ENCODE measurements at places on chromosomes 4 and X. TPM values are rescaled to one million over a fixed set of nuclear protein-coding genes. Genes with fewer than 3 reads are reported as not detected.

GRCh38 chr4:55866290-55866907 lies 13.0 kb downstream of the EXOC1 start:
- peak; percentile 88 for DNase-seq
- no peaks in the 10 kb centered on the region for H3K27me3 ChIP-seq
- H3K36me3 ChIP-seq, result peaks cover 3% of the 10 kb centered on the region
- no peak overlapping the region for H3K4me3 ChIP-seq

DNA sequence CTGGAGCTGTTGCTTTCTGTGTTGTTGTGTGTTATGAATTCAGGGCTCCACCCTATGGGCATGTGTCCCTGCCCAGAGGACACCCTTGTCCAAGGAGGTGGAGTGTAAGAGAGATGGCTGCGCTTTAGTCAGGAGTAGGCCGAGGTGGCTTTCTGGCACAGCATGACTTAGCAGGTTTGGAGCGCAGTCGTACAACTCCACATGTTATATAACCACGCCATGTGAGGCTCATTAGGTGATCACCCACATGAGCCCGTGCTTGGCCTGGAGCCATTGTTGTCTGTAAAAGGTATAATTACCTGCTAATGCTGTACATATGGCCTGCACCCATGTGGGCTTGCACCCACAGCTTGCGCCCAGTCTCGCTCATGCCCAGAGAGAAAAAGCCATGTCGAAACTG lies 15.8 kb upstream of the ANAPC4 start:
- DNase-seq, result no peak
- H3K36me3 ChIP-seq, result no peaks in the 10 kb centered on the region
- no peak overlapping the region for H3K27ac ChIP-seq
- no peaks in the 10 kb centered on the region for H3K4me1 ChIP-seq
- H3K27me3 ChIP-seq, result no peaks in the 10 kb centered on the region

DNA sequence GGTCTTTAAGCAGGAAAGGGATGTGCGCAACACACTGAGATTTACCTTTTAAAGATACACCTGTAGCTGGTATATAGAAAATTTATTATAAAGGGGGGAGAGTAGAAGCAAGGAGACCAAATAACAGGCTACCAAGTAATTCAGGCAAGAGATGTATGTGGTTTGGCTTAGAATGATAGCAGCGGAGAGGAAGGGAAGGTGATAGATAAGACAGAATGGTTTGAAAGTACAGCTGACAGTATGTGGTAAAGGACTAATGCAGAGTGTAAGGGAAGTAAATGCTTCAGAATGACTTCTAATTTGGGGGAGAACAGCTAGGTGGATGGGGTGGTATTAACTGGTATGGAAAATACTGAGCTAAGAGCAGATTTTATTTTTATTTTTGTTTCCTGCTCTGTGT lies 308.9 kb downstream of the ANTXR2 start:
- no peak overlapping the region for H3K4me3 ChIP-seq
- H3K4me1 ChIP-seq, result no peaks in the 10 kb centered on the region
- no peaks in the 10 kb centered on the region for H3K27me3 ChIP-seq
- H3K27ac ChIP-seq, result no peak overlapping the region
- DNase-seq, result no peak
- no peaks in the 10 kb centered on the region for H3K36me3 ChIP-seq

- H3K4me1 ChIP-seq, result peaks cover 12% of the 10 kb centered on the region
- no peak overlapping the region for H3K27ac ChIP-seq
- H3K36me3 ChIP-seq, result no peaks in the 10 kb centered on the region
- H3K27me3 ChIP-seq, result no peaks in the 10 kb centered on the region
- H3K4me3 ChIP-seq, result no peak overlapping the region
Measured at GRCh38 chr4:185379326-185380295, 16.1 kb downstream of the LRP2BP start.

- no peaks in the 10 kb centered on the region for H3K4me1 ChIP-seq
- no peaks in the 10 kb centered on the region for H3K36me3 ChIP-seq
- no peaks in the 10 kb centered on the region for H3K27me3 ChIP-seq
Measured at GRCh38 chrX:20181598-20182329, 40.1 kb upstream of the EIF1AX start.

GRCh38 chr4:94759767-94760211 lies 2.0 kb downstream of the BMPR1B start:
- H3K27me3 ChIP-seq, result no peaks in the 10 kb centered on the region
- H3K27ac ChIP-seq, result no peak overlapping the region
- H3K4me1 ChIP-seq, result peaks cover 8% of the 10 kb centered on the region
- DNase-seq, result no peak
- H3K4me3 ChIP-seq, result no peak overlapping the region

DNA sequence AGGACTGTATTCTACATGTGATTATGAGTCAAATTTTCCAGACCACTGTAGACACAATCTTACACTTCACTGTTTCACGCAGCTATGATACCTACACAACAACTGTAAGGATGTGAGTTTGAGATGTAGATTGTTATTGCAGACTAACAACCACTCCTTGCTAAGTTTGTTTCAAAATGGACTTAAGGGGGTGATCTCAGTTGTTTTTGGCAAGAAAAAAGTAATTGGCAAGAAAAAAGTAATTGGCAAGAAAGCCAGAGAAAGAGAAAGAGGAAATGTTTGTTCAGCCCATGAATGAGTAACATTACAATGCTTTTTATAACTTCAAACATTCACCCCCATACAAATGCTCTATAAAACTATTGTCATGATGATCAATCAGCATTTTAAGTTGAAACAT lies 466.4 kb downstream of the DMD start:
- H3K27me3 ChIP-seq, result no peaks in the 10 kb centered on the region
- H3K4me1 ChIP-seq, result peaks cover 5% of the 10 kb centered on the region
- no peaks in the 10 kb centered on the region for H3K36me3 ChIP-seq
- H3K4me3 ChIP-seq, result no peak overlapping the region
- no peak overlapping the region for H3K27ac ChIP-seq

DNA sequence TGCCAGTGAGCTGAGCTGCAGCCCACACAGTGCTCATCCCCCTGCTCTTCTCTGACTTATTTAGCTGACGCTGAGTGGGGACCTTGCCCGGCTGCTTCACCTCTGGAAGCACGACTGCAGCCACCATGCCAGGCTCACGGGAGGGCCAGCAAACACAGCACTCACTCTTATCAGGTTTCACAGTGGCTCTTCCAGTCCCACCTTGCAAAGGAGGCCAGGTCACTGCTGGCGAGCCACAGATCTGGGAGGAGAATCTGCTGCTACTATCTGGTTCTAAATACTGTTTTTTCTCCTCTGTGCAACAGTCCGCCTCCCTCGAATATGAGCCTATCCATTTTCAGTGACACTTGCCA lies 6.7 kb upstream of the SPON2 start:
- H3K27me3 ChIP-seq, result peaks cover 13% of the 10 kb centered on the region
- no peak for DNase-seq
- H3K27ac ChIP-seq, result no peak overlapping the region

GRCh38 chrX:18288716-18289115 lies 65.8 kb downstream of the SCML2 start:
- no peak overlapping the region for H3K27ac ChIP-seq
- no peak for DNase-seq
- no peak overlapping the region for H3K4me3 ChIP-seq

DNA sequence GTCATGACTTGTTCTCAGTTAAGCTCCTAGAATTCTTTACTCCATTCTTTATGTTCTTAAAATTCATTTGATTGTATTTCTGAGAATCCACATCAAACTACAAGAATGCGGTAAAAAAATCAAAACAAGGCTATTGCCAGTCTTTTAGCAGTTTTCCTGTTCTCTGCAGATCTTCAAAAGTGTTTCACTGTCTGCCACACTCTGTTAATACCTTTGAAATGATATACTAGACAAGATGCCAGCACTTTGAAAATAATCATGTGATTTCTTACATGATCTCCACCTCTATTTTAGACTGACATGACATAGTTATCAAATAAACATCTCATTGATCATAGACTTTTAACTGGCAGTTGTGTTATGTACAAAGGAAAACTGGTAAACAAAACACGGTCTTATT lies 30.1 kb upstream of the GPRIN3 start:
- H3K27me3 ChIP-seq, result peaks cover 8% of the 10 kb centered on the region
- H3K36me3 ChIP-seq, result no peaks in the 10 kb centered on the region
- H3K27ac ChIP-seq, result no peak overlapping the region

- H3K36me3 ChIP-seq, result no peaks in the 10 kb centered on the region
- H3K4me3 ChIP-seq, result peak overlapping the region; percentile 61
- no peaks in the 10 kb centered on the region for H3K27me3 ChIP-seq
- H3K27ac ChIP-seq, result peak overlapping the region; percentile 96
- no peaks in the 10 kb centered on the region for H3K4me1 ChIP-seq
Measured at GRCh38 chrX:155027509-155028066, 944 bp downstream of the FUNDC2 start.

GRCh38 chrX:109890910-109891502 lies 111.9 kb upstream of the TMEM164 start:
- no peaks in the 10 kb centered on the region for H3K36me3 ChIP-seq
- H3K27ac ChIP-seq, result no peak overlapping the region
- no peaks in the 10 kb centered on the region for H3K4me1 ChIP-seq
- DNase-seq, result peak; percentile 53
- H3K27me3 ChIP-seq, result no peaks in the 10 kb centered on the region

GRCh38 chr4:187286525-187286924 lies 562.9 kb upstream of the FAT1 start:
- H3K4me1 ChIP-seq, result no peaks in the 10 kb centered on the region
- no peak overlapping the region for H3K27ac ChIP-seq

DNA sequence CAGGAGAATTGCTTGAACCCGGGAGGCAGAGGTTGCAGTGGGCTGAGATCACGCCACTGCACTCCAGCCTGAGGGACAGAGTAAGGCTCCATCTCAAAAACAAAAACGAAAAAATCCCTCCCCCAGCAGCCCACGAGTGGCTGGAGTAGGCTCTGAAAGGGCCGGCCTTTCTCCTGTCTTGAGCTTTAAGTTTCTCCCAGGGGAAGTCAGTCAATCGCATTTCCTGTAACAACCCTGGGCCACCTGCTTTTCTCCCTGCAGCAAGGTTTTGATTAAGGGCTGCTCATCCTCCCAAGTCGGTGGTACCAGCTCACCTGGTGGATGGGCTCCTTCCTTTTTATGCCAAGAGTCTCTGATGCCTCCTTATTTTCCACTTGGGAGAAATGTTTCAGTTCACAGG lies 2.0 kb upstream of the NYX start:
- H3K36me3 ChIP-seq, result no peaks in the 10 kb centered on the region
- no peak overlapping the region for H3K4me3 ChIP-seq
- no peak overlapping the region for H3K27ac ChIP-seq
- peaks cover 2% of the 10 kb centered on the region for H3K4me1 ChIP-seq
- DNase-seq, result no peak

DNA sequence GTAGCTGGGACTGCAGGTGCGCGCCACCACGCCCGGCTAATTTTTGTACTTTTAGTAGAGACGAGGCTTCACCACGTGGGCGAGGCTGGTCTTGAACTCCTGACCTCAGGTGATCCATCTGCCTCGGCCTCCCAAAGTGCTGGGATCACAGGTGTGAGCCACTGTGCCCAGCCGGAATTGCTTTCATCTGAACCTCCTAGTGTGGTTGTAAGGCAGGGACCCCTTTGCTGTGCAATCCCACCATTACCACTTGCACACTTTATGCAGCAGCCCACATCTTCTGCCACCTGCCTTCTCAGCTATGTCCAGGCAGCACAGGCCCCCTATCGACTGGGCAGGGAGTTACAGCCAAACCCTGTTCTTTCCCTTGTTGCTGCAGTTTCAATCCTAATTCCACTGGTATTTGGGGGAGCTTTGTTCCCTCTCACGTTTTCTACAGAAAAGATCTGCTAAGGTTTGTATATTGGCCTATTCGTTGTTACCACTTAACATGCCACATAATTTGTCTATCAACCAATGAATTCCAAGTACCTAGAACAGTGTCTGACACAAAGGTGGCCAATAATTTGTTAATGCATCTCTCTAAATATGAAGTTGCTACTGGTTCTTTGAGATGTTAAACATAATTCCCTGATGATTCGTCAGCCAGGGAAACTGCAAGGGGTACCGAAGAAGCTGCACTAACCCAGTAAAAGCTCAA lies 6.5 kb downstream of the RPL39 start:
- peaks cover 16% of the 10 kb centered on the region for H3K4me1 ChIP-seq
- peak; percentile 23 for DNase-seq
- H3K4me3 ChIP-seq, result no peak overlapping the region
- H3K27me3 ChIP-seq, result no peaks in the 10 kb centered on the region
- peaks cover 4% of the 10 kb centered on the region for H3K36me3 ChIP-seq

DNA sequence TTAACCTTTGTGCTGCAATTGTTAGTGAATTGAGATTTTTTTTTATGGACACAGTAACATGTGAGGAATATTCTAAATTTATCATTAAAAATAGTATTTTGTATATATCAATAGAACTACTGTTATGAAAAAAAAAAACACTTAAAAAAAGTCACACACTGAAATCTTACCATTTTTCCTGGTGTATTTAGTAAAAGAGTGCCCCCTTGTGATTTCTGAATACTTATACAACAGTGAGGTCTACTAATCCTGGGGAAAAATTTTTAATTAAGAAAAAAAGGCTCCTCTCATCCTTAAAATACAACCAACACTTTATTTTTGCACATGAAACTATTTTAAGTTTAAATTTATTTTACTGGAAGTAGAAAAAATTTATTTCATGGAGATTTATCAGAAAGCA lies 56.4 kb upstream of the SPOCK3 start:
- peak; percentile 11 for DNase-seq
- no peak overlapping the region for H3K4me3 ChIP-seq
- H3K4me1 ChIP-seq, result no peaks in the 10 kb centered on the region
- H3K36me3 ChIP-seq, result no peaks in the 10 kb centered on the region
- H3K27me3 ChIP-seq, result no peaks in the 10 kb centered on the region

- no peak overlapping the region for H3K4me3 ChIP-seq
- H3K27ac ChIP-seq, result no peak overlapping the region
- H3K27me3 ChIP-seq, result no peaks in the 10 kb centered on the region
- no peaks in the 10 kb centered on the region for H3K4me1 ChIP-seq
- DNase-seq, result no peak
Measured at GRCh38 chr4:86452422-86452891, 92.6 kb upstream of the MAPK10 start.

GRCh38 chrX:67544281-67545035 lies 637 bp downstream of the AR start:
- H3K27ac ChIP-seq, result no peak overlapping the region
- no peaks in the 10 kb centered on the region for H3K27me3 ChIP-seq
- H3K4me3 ChIP-seq, result peak overlapping the region; percentile 72

GRCh38 chrX:86604607-86605006 lies 456.4 kb downstream of the DACH2 start:
- no peak for DNase-seq
- H3K27ac ChIP-seq, result no peak overlapping the region
- no peak overlapping the region for H3K4me3 ChIP-seq
- no peaks in the 10 kb centered on the region for H3K27me3 ChIP-seq

The SMIM43 gene
- 0.18 TPM for polyA plus RNA-seq

The CSAG1 gene
- polyA plus RNA-seq, result not detected

The CTSO gene
- 8.5 TPM for polyA plus RNA-seq

The SPANXN3 gene
- not detected for polyA plus RNA-seq

The SYTL4 gene
- 8.1 TPM for polyA plus RNA-seq

The ETDA gene
- polyA plus RNA-seq, result not detected

The WDFY3 gene
- polyA plus RNA-seq, result 42.7 TPM

The SRPX gene
- polyA plus RNA-seq, result 107 TPM

The CEP135 gene
- 1.6 TPM for polyA plus RNA-seq

The ARHGEF38 gene
- not detected for polyA plus RNA-seq

The ADGRA3 gene
- polyA plus RNA-seq, result 17.2 TPM

The EVC gene
- polyA plus RNA-seq, result 5.6 TPM

The GNRHR gene
- not detected for polyA plus RNA-seq

Measured in endothelial cell of umbilical vein (primary cell).